ENCODE measurements at places on chromosomes 7 and 10.

DNA sequence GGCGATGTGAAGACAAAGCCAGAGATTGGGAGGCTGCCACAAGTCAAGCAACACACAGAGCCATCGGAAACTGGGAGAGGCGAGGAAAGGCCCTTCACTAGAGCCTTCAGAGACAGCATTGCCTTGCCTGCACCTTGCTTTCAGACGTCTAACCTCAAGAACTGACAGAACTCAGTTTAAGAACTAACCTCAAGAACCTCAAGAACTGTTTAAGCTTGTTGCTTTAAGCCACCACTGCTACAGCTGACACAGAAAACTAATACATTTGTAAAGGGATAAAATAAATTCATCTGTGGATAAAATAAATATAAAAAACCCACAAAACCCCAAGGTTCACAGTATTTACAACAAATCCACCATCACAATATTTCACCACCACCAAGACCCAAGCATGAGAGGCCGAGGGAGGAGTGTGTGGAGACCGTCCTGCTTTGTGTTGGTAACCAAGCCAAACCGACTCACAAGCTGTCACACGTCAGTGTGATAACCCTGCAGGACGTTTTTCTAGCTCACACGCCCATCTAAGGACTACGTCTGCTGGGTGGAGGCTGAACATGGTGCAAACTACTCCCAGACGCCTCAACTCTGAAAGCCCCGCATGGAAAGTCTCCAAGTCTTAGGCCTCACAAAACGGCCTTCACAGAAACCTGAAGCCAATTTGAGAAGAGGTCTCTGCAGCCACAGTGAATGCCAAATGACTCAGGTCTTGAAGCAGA lies 116.8 kb downstream of the ABLIM1 start:
- DNase-seq = no peak

DNA sequence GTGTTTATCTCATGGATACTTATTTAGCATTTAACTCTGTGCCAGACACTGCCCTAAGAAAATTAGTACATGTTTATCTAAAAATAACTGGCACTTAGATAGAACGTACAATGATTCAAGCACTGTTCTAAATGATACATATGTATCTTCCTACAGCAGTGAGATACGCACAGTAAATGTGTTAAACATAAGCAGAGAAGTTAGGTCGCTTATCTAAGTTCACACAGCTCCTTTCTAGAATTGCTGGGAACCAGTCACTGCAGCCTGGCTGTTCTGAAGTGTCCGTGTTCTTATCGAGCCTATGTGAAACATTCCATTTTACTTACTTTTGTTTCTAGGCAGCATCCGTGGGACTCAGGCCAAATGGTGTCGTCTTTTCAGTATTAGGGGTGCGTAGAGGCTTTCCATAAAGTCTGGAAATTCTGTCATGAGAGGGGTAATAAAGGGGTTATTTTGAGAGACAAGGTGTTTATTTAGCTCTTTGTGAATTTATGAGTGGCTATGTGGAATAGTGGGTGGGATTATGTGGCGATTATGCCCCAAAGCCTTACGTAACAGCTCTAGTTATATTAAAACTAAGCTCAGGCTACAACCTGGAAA lies 186.9 kb downstream of the SND1 start:
- DNase-seq = no peak

DNA sequence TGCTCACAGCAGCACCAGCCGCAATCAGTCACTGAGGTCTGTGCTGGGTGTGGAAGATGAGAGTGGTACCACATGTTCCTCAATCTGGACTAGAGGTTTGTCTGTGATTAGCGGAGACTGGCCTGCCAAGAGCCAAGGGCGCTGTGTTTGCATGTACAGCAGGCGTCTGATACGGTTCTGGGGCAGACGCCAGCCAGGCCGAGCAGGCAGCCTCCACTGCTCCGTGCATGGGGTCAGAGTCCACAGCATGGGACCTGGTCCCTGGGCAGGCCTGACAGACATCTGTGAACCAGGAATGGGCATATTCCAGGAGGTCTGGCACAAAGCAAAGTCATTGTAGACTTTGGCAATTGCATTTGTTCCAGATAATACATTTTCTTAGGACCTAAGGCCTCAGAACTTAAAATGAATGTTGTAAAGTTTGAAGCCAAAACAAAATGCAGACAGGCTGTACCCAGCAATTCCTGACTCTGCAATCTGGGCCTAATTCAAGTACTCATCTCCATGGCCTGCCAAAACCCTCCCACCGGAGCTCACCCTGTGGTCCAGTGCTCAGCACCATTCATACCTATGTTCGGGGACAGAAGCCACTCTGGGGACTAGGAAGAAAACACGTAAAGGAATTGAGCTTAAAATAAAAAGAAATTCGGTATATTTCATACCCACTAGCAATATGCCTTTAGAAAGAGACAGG lies 50.0 kb upstream of the FAM20C start:
- DNase-seq = no peak

- DNase-seq = no peak
Observed at GRCh38 chr10:5960070-5960972, 17.0 kb downstream of the IL15RA start.

DNA sequence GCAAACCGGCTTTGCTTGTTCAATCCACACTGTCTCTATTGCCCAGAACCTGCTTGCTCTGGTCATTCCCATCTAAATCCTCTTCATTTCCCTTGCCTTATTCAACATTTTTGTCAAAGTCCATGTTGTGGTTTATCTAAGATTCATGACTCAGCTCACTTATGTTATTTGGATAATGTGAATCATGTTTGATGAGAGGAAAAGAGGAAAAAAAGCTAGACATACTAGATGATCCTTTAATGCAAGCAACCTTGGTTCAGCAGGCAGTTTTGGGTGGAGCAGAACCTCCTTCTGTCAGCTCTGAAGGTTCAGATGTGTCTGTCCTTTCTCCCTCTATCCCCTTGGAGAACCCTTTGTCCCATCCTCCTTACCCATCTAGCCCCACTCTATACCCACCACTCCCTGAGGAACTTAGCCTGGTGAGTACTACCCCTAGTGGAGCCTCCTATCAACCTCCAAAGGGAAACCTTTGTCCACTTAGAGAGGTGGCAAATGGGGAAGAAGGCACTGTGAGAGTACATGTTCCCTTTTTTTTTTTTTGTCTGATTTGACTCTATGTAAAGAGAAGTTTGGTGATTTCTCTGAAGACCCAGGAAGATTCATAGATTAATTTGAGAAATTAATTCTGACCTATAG lies 2.1 kb upstream of the SAMD9L start:
- no peak for DNase-seq

DNA sequence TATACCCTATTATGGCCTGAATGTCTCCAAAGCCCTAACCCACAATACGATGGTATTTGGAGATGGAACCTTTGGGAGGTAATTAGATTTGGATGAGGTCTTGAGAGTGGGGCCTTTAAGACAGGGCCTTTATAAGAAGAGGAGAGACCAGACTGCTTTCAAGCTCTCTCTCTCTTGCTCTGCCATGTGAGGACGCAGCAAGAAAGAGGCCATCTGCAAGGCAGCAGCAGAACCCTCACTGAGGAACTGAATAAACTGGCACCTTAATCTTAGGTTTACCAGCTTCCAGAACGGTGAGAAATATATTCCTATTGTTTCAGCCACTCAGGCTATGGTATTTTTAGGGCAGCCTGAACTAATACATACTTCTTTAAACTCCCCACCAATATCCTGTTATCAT lies 2.0 kb upstream of the GNAI1 start:
- no peak for DNase-seq

- no peak for DNase-seq
Observed at GRCh38 chr7:55024776-55025175, 6.0 kb downstream of the EGFR start.

- DNase-seq = no peak
Observed at GRCh38 chr7:32335107-32335506, 155.1 kb downstream of the LSM5 start.

DNA sequence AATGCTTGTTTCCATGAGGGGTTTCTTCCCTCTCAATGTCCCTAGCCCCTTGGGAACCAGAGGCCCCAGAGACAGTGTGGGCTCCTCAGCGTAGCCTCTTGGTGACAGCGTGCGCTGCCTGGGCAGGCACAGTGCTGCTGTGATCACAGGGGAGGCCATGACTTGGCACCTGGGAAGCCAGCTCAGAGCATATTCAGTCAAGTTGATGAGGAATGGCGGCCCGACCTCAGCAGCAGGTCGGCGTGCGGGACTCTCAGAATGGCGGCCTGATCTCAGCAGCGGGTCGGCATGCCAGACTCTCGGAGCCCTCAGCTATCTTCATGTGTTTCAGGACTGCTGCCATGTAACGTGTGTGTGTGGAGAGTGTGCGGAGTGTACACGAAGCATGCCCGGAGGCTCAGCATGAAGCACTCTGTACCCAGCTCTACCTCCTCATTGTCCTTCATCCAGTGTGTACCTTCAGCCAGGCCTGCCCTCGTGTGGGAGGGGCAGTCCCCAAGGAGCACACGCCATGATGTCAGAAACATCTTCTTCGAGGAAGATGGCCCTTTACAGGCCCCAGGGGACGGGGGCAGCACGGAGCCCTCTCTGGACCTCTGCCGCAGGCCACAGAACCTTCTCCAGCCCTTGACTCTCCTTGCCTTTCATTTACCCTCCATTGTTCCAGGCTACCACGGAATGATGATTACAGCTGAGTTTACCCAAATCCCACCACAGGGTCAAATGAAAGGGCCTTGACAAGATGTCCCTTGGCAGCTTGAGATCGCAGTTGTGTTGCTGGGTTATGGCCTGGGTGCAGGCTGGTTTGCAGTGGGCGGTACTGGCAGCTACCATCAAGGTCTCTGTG lies 130.4 kb downstream of the SMURF1 start:
- DNase-seq = no peak

DNA sequence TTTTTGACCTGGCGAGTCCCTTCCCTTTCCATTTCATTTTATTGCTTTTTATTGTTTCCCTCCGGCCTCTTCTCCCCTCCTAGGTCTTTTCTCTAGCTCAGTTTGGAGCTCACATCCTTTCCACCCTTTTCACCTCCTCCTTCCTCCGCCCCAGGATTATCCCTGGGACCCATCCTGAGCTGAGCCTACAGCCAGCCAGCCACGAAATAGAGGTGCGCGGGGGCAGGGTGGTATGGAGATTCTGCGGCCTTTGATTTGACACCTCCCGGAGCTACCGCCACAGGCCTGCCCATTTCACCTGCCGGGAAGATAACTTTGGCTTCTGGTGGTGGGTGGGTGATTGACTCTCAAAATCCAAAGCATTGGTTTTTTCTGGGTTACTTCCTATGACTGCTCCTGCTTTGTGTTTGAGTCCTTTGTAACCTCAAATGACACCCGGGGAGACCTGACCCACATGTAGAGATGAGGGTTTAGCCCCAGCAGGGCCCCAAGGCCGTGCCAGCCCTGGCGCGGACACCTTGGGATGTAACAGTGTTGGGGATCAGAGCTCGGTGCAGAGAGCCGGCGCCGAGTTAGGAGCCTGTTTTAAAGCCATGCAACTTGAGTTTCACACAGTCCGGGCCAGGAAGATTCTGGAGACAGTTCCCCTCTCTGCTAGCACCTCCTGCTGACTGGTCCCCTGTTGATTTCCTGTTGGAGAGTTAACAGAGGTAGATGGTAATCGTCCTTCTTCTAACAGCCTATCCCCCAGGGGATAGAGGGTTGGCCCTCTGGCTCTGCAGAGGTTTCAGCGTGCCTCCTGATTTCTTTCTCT lies 1.5 kb downstream of the DUSP5 start:
- DNase-seq = no peak

DNA sequence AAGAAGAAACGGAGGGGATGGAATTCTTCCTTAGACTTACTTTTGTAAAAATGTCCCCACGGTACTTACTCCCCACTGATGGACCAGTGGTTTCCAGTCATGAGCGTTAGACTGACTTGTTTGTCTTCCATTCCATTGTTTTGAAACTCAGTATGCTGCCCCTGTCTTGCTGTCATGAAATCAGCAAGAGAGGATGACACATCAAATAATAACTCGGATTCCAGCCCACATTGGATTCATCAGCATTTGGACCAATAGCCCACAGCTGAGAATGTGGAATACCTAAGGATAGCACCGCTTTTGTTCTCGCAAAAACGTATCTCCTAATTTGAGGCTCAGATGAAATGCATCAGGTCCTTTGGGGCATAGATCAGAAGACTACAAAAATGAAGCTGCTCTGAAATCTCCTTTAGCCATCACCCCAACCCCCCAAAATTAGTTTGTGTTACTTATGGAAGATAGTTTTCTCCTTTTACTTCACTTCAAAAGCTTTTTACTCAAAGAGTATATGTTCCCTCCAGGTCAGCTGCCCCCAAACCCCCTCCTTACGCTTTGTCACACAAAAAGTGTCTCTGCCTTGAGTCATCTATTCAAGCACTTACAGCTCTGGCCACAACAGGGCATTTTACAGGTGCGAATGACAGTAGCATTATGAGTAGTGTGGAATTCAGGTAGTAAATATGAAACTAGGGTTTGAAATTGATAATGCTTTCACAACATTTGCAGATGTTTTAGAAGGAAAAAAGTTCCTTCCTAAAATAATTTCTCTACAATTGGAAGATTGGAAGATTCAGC lies 158.7 kb upstream of the LANCL2 start:
- DNase-seq = no peak

DNA sequence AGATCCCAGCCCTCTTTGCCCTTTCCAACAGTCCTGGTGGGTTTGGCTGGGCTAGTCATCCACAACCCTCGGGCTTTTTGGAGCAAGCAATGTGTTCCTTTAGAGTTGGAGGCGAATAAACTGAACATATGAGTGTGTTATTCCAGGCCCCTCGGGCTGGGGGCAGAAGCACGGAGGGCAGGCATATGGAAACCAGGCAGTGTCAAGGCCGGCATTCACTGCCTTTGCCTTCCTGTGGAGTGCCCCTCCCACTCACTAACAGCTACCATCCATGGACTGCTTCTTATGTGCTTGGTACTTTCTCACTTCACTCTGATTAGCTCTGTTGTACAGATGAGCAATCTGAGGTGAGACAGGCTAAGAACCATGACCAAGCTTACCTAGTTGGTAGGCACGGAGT lies 53.9 kb upstream of the EFCAB10 start:
- DNase-seq = no peak

DNA sequence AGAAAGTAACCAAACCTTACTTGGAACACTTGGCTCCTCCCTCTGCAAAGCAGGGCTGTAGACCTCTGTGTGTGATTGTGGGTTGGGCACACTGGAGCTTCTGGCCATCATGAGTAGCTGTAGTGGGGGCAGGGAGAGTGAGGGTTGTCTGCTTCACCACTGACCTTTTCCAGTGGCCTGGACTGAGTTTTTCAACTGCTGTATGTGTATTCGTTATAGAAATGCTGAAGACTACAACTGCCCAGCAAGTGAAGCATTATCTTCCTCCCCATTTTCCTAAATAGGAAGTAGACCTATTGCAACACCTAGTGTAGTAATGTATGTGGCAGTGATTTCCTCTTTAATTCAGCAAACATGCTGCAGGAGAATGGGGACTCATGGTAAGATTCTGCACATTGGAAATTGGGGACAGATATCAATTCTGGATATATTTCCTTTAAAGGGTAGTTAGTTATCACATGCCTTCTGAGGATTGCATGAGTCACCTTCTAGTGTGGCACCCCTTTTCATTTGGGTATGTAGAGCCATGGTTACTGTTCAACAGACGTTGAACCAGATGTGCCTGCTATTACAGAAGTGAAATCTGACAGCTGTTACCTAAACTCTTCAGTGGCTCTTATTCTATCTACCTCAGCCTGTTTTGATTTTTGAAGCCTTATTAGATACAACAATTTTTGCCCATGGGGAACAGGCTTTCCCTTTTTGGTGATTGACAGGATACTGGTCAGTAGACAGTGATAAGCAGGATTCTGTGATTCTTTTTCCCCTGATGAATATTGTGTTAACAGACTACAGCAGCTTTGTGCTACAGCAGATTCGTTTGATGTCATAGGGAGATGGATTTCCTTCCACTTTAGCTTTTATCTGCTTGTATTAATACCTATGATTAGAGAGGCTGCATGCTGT lies 130.9 kb downstream of the SND1 start:
- DNase-seq = no peak

GRCh38 chr7:23698822-23699221 lies 11.2 kb upstream of the STK31 start:
- no peak for DNase-seq

GRCh38 chr7:117688126-117688525 lies 185.1 kb downstream of the CTTNBP2 start:
- DNase-seq = no peak

Measured in iPS DF 6.9 (cell line).